ENCODE measurements at places on chromosomes 2 and 18. TPM values are rescaled to one million over a fixed set of nuclear protein-coding genes. Genes with fewer than 3 reads are reported as not detected.

SLC9A2 gene
- not detected for total RNA-seq

TUBA4A gene
- 122 TPM for total RNA-seq

- no peak overlapping the region for H3K4me3 ChIP-seq
- H3K36me3 ChIP-seq, result no peaks in the 10 kb centered on the region
- H3K27ac ChIP-seq, result no peak overlapping the region
- no peaks in the 10 kb centered on the region for H3K27me3 ChIP-seq
Measured at GRCh38 chr2:64277101-64277849, 133.1 kb upstream of the PELI1 start.

- DNase-seq, result no peak
- no peaks in the 10 kb centered on the region for H3K4me1 ChIP-seq
- H3K4me3 ChIP-seq, result no peak overlapping the region
Measured at GRCh38 chr2:52703004-52703403, 1064.6 kb upstream of the CHAC2 start.

DNA sequence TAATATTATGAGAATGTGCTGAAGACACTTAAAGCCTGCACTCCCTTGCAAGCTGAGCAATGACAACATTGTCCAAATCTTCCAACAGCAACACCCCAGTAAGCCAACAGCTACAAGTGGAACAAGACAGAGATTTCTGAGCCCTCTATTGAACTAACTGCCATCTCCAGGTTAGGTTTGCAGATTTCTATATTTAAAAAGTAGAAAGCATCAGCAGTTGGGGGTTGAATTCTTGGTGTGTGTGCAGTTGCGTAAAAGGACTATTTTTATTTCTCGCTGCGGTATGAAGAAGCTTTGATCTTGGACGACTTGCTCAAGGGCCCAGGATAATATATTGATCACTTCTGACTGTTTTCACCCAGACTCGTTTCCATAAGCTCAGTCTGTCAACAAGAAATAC, 106.2 kb upstream of the ZFP36L2 start:
- H3K4me1 ChIP-seq, result peaks cover 69% of the 10 kb centered on the region
- H3K36me3 ChIP-seq, result no peaks in the 10 kb centered on the region
- peak overlapping the region; percentile 67 for H3K27ac ChIP-seq
- no peak overlapping the region for H3K4me3 ChIP-seq
- no peaks in the 10 kb centered on the region for H3K27me3 ChIP-seq
- no peak for DNase-seq

DNA sequence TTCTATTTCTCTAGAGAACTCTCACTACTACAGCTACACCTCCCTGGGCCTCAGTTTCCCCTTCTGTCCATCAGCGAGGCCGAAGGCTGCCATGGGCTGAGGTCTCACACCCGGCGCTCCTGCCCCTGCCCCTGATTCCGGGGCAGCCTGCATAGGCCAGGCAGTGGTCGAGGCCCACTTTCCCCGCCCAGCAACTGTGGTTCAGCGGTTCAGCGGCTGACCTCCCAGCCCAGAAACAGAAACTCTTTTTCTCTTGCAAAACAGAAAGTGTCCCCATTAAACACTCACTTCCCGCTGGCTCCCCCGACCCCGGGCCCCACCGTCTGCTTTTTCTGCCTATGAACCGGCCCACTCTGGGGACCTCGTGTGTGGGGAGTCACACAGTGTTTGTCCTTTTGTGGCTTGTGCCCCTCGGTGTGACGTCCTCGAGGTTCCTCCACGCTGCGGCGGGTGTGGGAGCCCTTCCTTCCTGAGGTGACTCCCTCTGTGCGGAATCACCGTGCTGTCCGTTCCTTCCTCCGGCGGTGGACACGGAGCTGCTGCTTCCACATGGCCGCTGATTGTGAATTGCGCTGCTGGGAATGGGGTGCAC, 16.0 kb downstream of the PDCD1 start:
- H3K4me3 ChIP-seq, result no peak overlapping the region
- no peaks in the 10 kb centered on the region for H3K27me3 ChIP-seq
- peaks cover 21% of the 10 kb centered on the region for H3K4me1 ChIP-seq
- H3K27ac ChIP-seq, result peak overlapping the region; percentile 73

DNA sequence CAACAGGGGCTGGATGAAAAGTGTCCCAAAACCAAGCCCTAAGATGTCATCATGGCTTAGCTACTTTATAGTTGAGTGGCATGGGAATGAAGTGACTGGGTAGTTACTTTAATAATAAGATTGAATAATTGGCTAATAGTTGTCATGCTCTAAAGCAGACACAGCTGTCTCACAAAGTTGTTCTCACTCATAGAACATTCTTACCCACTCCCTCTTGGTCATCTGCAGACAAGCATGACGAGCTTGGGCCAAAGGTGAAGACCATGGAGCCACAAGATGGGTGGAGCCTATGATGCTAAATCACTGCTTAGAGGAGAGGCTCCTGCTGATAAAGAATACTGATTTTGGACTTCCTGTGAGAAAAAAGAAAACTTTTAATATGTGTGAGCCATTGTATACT, 62.4 kb upstream of the MMADHC start:
- no peaks in the 10 kb centered on the region for H3K27me3 ChIP-seq
- no peaks in the 10 kb centered on the region for H3K4me1 ChIP-seq
- no peak overlapping the region for H3K4me3 ChIP-seq
- no peak for DNase-seq

- H3K36me3 ChIP-seq, result no peaks in the 10 kb centered on the region
- no peak overlapping the region for H3K4me3 ChIP-seq
- no peaks in the 10 kb centered on the region for H3K27me3 ChIP-seq
- H3K27ac ChIP-seq, result no peak overlapping the region
- DNase-seq, result no peak
Measured at GRCh38 chr2:224723586-224724217, 7.5 kb upstream of the CCDC195 start.

DNA sequence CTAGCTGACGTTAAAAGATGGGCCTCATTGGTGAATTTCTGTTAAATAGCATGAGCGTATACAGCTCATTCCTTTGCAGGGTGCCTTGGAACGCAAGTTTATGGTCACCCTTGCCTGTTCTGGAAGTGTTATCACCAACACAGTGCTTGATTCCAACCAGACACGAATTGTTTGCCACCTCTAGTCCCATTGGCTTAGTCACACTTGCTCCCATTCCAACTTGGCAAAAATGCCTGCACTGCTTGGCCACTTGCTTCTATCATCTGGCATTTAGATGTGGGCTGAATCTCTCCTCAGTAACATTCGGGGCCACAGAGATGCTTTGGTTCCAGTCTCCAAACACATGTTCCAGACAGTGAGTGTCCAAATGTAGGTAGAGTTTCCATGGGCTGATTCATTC, 27.5 kb upstream of the ACVR1 start:
- peaks cover under 1% of the 10 kb centered on the region for H3K4me1 ChIP-seq
- H3K36me3 ChIP-seq, result no peaks in the 10 kb centered on the region
- no peak overlapping the region for H3K4me3 ChIP-seq
- H3K27me3 ChIP-seq, result no peaks in the 10 kb centered on the region
- no peak for DNase-seq
- no peak overlapping the region for H3K27ac ChIP-seq

DNA sequence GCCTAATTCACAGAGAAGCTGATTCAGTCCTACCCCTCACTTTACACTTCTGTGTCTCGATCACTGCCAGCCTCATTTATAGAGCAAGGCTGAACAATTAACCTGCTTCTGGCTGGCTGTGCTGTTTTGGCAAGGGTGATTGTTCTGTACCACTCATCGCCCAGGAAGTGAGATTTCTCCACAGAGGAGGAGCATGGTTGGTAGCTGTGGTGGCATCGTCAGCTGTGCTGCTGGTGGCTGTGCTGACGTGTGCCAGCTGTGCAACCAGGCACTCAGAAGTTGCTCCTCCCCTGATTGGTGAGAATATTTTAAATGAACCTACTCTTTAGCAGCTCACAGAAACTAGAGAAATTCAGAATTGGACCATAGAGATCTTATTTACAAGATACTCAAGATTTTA, 158.3 kb downstream of the EML6 start:
- H3K4me1 ChIP-seq, result no peaks in the 10 kb centered on the region
- no peak overlapping the region for H3K4me3 ChIP-seq
- no peaks in the 10 kb centered on the region for H3K36me3 ChIP-seq
- DNase-seq, result no peak

EGR4 gene
- total RNA-seq, result not detected

DNA sequence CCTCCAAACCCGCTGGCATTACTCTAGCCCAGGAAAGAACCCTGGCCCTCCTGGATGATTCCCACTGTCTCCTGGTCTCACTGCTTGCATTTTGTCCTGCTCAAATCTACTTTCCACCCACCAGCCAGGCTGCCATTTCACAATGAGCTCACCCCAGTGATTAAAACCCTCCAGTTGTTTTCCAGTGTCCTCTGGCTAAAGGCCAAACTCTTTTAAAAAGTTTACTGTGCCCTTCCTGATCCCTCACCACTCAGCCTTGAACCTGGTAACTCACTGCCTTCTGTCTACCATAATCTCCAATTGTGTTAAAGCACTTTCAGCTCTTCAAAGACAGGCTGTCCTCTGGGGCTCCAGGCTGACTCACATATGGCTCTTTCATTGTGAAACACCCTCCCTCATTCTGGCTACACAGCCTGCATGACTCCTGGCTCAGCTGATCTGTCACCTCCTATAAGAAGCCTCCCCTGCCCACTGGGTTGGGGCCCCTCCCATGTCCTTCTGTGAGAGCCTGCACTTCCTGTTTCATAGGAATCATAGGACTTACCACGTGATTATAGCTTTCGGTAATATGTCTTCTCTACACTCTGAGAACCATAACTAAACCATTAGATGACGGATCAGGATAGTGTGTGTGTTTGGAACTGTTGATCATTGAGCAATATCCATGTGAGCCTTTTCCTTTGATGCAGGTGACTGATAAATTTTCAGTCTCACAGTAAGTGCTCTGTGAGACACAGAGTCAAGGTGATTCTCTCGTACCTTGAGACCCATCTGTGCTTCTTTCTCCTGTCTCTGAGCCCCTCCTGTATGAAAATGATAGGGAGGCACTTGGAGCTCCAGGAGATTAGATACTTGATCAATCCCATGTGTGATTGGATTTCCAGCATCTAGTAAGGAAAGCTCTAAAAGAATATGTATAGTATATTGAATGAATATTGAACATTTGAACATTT, 590.8 kb upstream of the ID2 start:
- no peak overlapping the region for H3K27ac ChIP-seq
- no peak for DNase-seq
- no peaks in the 10 kb centered on the region for H3K36me3 ChIP-seq
- H3K27me3 ChIP-seq, result no peaks in the 10 kb centered on the region
- no peak overlapping the region for H3K4me3 ChIP-seq

DNA sequence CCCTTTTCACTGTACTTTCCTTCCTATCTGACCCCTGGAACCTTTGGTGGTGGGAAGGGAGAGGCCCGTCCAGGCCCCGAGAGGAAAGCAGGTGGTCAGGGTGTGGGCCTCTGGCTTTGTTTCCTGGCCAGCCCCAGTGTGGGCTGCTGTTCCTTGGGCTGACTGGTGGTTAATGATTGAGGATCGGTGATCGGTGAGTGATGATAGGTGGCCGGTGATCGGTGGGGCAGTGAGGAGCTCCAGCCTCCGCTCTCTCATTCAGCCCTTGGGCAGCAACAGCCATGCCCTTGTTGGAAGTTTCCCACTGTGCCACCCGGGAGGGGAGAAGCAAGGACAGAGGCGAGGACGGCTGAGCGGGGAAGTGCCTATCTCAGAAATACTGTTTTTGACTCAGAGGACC, 7.3 kb downstream of the ACKR3 start:
- no peaks in the 10 kb centered on the region for H3K27me3 ChIP-seq
- peaks cover 66% of the 10 kb centered on the region for H3K4me1 ChIP-seq
- no peaks in the 10 kb centered on the region for H3K36me3 ChIP-seq

DNA sequence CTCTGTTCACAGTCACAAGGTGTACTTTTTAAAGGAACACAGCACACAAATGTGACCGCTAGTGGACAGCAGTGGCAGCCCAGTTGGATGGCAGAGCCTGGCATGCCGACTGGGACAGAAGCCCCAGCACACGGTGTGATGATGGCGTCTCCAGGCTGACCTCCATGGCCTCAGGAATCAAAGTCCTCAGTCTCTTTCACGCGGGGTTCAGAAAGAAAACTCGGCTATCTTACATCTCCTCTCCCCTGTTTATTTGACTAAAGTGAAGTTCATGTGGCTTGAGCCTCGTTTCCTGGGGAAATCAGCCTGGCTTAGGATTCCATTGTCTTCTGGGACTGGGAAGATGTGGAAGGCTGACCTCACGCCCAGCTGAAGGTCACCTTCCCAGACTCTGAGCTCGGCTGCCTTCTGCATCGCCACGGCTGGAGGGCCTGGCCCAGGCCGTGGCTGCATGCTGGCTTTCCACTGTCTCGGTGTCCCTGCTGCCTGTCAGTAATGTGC, 56.1 kb downstream of the ASAP2 start:
- H3K27ac ChIP-seq, result peak overlapping the region; percentile 90
- peak overlapping the region; percentile 18 for H3K4me3 ChIP-seq
- H3K27me3 ChIP-seq, result no peaks in the 10 kb centered on the region
- no peak for DNase-seq
- no peaks in the 10 kb centered on the region for H3K36me3 ChIP-seq

DNA sequence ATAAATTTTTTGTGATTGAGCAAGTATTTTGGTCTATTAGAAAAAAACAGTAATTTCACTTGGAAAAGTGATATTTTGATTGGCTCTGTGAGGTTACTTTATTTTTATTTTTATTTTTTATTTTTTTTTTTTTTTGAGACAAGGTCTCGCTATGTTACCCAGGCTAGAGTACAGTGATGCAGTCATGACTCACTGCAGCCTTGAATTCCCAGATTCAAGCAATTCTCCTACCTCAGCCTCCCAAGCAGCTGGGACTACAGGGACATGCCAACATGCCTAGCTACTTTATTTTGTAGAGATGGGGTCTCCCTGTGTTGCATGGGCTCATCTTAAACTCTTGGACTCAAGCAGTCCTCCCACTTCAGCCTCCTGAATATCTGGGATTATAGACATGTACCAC, 60.9 kb upstream of the MGAT5 start:
- no peaks in the 10 kb centered on the region for H3K36me3 ChIP-seq
- H3K27ac ChIP-seq, result no peak overlapping the region
- DNase-seq, result no peak
- H3K27me3 ChIP-seq, result no peaks in the 10 kb centered on the region
- H3K4me1 ChIP-seq, result peaks cover 31% of the 10 kb centered on the region

RPRM gene
- total RNA-seq, result 2.9 TPM

ASXL3 gene
- 5.9 TPM for total RNA-seq

SERPINB13 gene
- 131 TPM for total RNA-seq

GRCh38 chr2:239208465-239209180, 192.2 kb downstream of the HDAC4 start:
- H3K36me3 ChIP-seq, result no peaks in the 10 kb centered on the region
- H3K27ac ChIP-seq, result no peak overlapping the region
- peaks cover 30% of the 10 kb centered on the region for H3K4me1 ChIP-seq
- no peak overlapping the region for H3K4me3 ChIP-seq
- no peak for DNase-seq
- no peaks in the 10 kb centered on the region for H3K27me3 ChIP-seq

- H3K4me1 ChIP-seq, result peaks cover 5% of the 10 kb centered on the region
- H3K27me3 ChIP-seq, result no peaks in the 10 kb centered on the region
- no peak overlapping the region for H3K4me3 ChIP-seq
- H3K27ac ChIP-seq, result no peak overlapping the region
- H3K36me3 ChIP-seq, result no peaks in the 10 kb centered on the region
Measured at GRCh38 chr2:215750763-215751162, 262.6 kb downstream of the MREG start.

- H3K27me3 ChIP-seq, result no peaks in the 10 kb centered on the region
- no peak overlapping the region for H3K4me3 ChIP-seq
- DNase-seq, result no peak
Measured at GRCh38 chr2:84771251-84771650, 109.6 kb downstream of the TRABD2A start.

GRCh38 chr2:41595240-41595639, 452.6 kb upstream of the PKDCC start:
- no peak overlapping the region for H3K4me3 ChIP-seq
- no peak overlapping the region for H3K27ac ChIP-seq
- H3K36me3 ChIP-seq, result no peaks in the 10 kb centered on the region
- no peak for DNase-seq

GRCh38 chr2:100786297-100786658, 33.7 kb upstream of the NPAS2 start:
- no peak overlapping the region for H3K27ac ChIP-seq
